A549 (cell line): ENCODE measurements at places on chromosomes 7 and 10.

- no peak for DNase-seq
Measured at GRCh38 chr7:109745677-109746410, 1176.2 kb downstream of the DNAJB9 start.

- peak; percentile 24 for DNase-seq
Measured at GRCh38 chr10:58266003-58266825, 1.5 kb downstream of the IPMK start.

DNA sequence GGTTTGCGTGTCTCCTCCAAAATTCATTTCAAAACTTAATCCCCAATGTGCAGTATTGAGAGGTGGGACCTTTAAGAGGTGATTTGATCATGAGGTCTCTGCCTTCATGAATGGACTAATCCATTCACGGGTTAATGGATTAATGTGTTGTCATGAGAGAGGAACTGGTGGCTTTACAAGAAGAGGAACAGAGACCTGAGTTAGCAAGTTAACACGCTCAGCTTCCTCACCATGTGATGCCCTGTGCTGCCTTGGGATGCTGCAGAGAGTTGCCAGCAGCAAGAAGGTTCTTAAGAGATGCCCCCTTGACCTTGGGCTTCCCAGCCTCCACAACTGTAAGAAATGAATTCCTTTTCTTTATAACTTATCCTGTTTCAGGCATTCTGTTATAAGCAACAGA is 3.7 kb upstream of the TCTN3 start:
- no peak for DNase-seq

- no peak for DNase-seq
Measured at GRCh38 chr10:80104066-80104926, 25.8 kb downstream of the TMEM254 start.

GRCh38 chr7:26534649-26535482 is 243.2 kb downstream of the SNX10 start:
- DNase-seq: no peak

GRCh38 chr10:5529702-5530411 is 5.1 kb downstream of the CALML3 start:
- DNase-seq: no peak

GRCh38 chr7:131610007-131610406 is 53.6 kb upstream of the PODXL start:
- peak; percentile 30 for DNase-seq

DNA sequence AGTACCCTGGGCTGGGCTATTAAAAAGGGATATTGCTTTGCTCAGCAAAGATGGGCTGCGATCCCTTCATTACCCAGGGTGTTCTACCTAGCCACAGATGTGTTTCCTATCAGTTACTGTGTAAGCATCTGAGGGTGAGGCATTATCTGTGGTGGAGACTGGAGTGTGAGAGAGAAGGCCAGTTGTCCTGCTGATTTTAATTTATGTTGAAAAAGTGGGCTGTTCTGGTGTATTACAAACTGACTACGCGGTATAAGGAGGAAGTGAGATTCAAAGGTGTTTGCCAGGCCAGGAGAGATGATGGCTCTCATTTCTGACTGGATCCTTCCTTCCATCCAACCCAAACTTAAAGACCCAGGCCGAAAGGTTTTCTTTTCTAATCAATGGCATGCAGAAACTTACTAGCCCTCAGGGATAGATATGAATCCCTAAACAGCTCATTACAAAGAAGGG is 7.6 kb downstream of the TCF7L2 start:
- DNase-seq: no peak

GRCh38 chr10:112217386-112218035 is 33.9 kb upstream of the GPAM start:
- DNase-seq: no peak

GRCh38 chr7:143279186-143280098 is 5.3 kb upstream of the TMEM139 start:
- peak; percentile 27 for DNase-seq

DNA sequence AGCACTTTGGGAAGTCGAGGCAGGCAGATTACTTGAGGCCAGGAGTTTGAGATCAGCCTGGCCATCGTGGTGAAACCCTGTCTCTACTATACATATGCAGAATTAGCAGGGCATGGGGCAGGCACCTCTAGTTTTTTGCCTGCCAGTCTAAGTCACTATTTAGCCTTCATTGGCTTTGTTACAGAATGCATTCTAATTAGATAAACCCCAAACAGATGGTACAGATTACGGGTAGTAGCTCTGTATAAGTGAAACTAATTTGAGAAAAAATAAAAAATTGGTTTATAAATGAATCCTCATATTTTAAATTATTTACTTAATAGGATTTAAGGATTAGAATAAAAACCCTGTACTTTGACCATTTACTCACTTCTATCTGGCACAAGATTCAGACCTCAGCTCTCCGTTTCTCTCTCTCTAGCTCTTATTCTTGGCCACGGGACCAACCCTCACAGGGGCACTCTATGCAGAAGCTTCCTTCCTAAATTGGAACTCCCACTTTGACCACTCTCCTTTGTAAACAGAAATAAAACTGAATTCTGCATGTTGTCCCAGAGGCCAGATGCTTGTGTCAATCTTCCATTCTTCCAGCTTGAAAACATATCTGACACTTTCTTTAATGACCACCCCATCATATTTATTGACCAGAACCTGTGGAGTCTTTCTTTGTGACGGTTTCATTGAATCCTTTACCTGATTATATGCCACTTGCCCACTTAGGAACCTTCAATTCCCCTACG is 26.8 kb downstream of the BET1 start:
- DNase-seq: no peak

- no peak for DNase-seq
Measured at GRCh38 chr10:45422207-45422865, 48.3 kb downstream of the ALOX5 start.

- peak; percentile 56 for DNase-seq
Measured at GRCh38 chr10:124035928-124036558, 57.4 kb downstream of the CHST15 start.
